ENCODE measurements at places on chromosomes 2 and 18. TPM values are rescaled to one million over a fixed set of nuclear protein-coding genes. Genes with fewer than 3 reads are reported as not detected.

GRCh38 chr2:177589186-177589585 lies 196.6 kb downstream of the AGPS start:
- no peak for ATAC-seq

DNA sequence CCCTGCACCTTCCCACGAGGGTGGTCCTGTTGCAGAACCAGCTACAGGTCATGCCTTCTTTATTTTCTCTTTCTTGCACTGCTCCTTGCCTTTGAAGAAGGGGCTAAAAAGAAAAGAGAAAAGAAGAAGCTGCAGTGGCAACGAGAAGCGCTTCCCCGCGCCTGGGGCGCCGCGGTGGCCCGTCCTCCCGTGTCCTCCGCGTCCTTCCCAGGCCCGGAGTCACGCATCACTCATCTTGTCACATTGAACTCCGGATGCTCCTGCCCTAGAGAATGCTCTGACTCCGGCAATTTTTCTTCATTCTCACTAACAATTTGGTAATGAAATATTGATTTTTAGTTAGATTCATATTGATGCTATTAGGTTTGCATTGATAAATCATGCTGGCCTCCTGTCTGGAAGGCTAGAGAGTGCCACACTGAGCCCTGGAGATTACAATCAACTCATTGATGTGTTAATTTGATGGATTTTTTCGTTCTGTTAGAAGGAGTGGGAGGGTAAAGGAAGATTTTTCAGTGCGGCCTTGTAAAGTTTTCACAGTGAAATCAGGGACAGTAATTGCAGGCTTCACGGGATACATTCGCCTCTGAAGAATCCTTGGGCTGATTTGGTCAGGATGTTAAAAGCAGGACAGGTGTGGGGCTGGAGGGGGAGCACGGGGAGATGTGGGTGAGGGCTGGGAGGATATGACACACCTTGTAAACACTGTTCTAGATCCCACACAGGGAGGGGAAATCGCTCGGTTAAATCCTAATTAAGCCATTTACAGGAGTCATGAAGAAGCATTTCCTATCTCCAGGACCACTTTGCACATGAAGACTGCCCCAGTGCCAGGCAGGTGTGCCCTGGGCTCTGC lies 349.3 kb downstream of the ZNF516 start:
- ATAC-seq = no peak

- ATAC-seq = no peak
Measured at GRCh38 chr2:175889701-175890302, 112.3 kb downstream of the LNPK start.

DNA sequence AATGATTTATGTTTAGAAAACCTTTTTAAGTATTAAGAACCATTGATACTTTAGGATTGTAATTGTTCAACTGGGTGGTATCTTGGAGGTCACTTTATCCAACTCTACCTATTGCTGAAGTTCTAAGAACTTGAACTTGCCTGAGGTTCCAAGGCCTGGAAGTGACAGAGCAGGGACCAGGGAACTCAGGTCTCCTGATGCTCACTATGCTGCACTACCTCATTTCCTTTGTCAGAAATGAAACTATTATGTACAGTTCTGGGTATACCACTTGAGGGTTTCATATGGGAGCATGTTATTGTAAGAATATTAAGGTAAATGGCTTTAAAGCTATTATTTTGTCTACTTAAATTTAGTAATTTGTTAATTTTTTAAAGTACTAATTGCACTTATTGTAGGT lies 3.0 kb downstream of the MBD5 start:
- no peak for ATAC-seq

DNA sequence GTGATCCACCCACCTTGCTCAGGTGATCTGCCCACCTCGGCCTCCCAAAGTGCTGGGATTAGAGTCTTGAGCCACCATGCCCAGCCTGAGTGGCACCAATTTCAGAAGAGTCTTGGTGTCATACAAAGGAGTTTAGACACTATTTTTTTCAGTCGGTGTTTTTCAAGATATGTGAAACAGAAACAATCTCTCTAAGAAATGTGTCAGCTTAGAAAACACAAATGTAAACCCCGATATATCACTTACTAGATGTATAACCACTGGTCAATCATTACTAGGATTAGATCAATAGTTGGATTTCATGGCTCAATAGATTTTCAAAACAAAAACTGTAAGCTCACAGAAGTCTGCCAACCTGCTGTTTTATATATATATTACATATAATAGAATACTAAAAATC lies 67.2 kb upstream of the FRZB start:
- ATAC-seq = no peak

GRCh38 chr2:28565720-28566295 lies 69.9 kb downstream of the PLB1 start:
- peak; percentile 6 for ATAC-seq

DNA sequence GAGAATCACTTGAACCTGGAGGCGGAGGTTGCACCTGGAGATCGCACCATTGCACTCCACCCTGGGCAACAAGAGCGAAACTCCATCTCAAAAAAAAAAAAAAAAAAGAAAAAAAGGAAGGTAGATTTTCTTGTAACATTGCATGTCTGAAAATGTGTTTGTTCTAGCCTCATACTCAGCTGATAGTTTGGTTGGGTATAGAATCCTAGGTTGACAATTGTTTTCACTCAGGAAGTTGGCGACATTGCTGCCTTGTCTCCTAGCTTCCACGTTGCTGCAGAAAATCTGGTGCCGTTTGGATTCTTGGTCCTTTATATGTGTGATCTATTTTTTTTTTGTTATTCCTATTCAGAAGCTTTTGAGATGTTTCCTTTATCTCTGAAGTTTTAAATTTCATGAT lies 4.7 kb downstream of the ING5 start:
- no peak for ATAC-seq

DNA sequence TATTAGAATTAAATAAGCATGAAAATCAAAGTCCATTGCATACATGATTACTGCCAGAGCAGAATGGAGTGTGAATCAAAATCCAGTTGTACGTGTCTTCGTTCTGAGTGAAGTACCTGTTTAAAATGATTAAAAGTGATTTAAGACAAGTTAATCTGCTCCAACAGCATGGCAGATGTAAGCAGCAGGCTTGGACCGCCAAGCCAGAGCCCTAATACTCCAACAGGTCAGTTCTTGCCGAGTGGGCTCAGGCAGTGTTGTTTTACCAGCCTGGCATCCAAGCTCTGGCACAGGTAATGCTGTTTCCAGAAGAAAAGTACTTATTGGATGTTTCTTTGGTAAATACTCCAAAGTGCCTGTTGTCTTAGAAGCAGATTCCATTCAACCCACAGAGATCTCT lies 171.4 kb upstream of the EPAS1 start:
- no peak for ATAC-seq

GRCh38 chr2:107358362-107358761 lies 468.3 kb upstream of the RGPD4 start:
- ATAC-seq = no peak

- no peak for ATAC-seq
Measured at GRCh38 chr2:196230061-196230854, 58.9 kb upstream of the STK17B start.

DNA sequence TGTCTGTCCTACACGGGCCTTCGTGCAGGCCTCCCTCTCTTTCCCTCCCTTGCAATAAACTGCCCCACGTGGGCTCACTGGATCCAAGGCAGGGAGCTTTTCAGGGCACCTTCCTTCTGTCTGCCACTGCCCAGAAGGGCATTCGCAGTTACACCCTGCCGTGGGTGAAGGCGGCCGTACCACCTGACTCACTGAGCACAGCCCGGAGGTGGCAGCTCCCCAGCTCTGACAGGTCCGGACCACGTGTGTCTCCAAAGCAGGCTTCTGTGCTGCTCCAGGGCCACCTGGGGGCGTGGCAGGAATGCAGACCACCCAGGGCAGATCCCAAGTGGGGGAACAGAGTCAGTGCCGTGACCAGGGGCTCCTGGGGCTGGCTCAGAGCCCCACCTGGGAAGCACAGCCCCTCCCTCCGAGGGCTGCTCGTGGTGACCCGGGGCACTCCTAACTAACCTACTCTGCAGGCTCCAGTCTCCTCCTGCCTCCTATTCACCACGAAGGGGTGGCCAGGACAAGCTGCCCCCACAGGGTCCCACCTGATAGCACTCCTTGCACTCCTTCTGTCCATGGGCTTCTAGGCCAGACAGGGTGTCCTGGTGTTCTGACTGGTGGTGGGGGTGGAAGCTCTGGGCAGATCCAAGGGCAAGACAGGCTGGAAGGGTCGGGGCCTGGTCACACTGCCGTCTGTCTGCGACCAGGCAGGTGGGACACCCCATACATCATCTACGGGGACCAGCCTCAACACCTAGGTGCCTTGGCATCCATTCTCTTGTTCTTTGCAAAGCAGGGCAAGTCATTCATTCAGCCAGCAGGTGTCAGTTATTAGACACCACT lies 9.7 kb downstream of the SNED1 start:
- no peak for ATAC-seq

- ATAC-seq = no peak
Measured at GRCh38 chr2:127985735-127986134, 42.1 kb downstream of the SAP130 start.

DNA sequence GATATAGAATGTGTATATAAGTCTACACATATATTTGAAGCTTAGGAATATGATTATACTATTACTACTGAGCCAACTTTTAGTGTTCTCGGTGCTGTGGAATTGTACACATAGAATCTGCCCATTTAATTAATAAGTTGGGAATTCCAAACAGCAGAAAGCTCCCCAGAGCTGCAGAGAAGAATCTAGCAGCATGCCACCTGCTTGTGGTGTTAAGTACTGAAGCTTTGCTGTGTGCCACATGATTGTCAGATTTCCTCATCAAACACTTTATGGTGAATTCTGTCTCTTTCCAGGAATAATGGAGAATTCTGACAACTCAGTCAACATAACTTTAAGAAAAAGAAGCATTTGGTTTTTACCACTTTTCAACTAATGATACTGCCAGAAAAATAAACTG lies 117.8 kb downstream of the WDSUB1 start:
- no peak for ATAC-seq

UGT1A10 gene
- total RNA-seq = not detected

LNPK gene
- total RNA-seq = 15.9 TPM

GTF2A1L gene
- 28.7 TPM for total RNA-seq

SIX2 gene
- total RNA-seq = 1.7 TPM
